ENCODE measurements at places on chromosomes 1 and 21.
A peak's percentile ranks its signal among the peaks of the same experiment; 100 is the strongest.

- DNase-seq, result no peak
Observed at GRCh38 chr1:245001252-245001651, 136.9 kb upstream of the HNRNPU start.

- no peak for DNase-seq
Observed at GRCh38 chr1:54816130-54816529, 15.0 kb upstream of the TTC22 start.

DNA sequence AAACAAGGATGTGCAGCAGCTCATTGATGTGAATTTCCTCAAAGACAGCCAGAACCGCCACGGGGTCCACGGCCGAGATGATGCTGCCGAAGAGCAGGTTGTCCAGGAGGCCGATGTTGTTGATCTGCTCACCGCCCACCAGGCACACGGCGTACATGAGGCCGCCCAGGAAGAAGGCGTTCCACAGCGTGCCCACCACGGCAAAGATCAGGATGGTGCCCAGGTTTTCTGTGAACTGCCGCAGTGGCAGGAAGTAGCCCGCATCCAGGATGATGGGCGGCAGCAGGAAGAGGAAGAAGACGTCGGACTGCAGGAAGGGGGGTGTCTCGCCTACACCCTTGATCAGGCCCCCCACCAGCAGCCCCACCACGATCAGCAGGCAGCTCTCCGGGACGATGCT is 41.1 kb downstream of the SLC9A1 start:
- peak; percentile 31 for DNase-seq

- DNase-seq, result peak; percentile 88
Observed at GRCh38 chr1:156813750-156814570, 2.7 kb downstream of the SH2D2A start.

Measured in activated T-cell treated with anti-CD3 and anti-CD28 coated beads, Interleukin-2, amount 50 U/mL, for 48 hours (primary cell).